Neural progenitor cell (in vitro differentiated cells): ENCODE measurements at places on chromosomes 3 and 15. TPM values are rescaled to one million over a fixed set of nuclear protein-coding genes. Genes with fewer than 3 reads are reported as not detected.

SLC25A20 gene
- total RNA-seq, result 4.3 and 12.5 TPM in 2 replicates

SUCNR1 gene
- total RNA-seq, result not detected in 2 replicates

DNA sequence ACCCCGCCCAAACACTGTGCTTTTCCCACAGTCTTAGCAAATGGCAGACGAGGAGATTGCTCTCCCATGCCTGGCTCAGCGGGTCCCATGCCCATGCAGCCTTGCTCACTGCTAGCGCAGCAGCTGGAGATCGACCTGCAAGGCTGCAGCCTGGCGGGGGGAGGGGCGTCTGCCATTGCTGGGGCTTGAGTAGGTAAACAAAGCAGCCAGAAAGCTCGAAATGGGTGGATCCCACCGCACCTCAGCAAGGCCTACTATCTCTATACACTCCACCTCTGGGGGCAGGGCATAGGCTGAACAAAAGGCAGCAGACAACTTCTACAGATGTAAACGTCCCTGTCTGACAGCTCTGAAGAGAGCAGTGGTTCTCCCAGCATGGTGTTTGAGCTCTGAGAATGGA, 27.2 kb upstream of the WDR5B start:
- DNase-seq, result peak; percentile 56

GRCh38 chr3:139830817-139831216, 104.2 kb upstream of the CLSTN2 start:
- DNase-seq, result peak; percentile 57

DNA sequence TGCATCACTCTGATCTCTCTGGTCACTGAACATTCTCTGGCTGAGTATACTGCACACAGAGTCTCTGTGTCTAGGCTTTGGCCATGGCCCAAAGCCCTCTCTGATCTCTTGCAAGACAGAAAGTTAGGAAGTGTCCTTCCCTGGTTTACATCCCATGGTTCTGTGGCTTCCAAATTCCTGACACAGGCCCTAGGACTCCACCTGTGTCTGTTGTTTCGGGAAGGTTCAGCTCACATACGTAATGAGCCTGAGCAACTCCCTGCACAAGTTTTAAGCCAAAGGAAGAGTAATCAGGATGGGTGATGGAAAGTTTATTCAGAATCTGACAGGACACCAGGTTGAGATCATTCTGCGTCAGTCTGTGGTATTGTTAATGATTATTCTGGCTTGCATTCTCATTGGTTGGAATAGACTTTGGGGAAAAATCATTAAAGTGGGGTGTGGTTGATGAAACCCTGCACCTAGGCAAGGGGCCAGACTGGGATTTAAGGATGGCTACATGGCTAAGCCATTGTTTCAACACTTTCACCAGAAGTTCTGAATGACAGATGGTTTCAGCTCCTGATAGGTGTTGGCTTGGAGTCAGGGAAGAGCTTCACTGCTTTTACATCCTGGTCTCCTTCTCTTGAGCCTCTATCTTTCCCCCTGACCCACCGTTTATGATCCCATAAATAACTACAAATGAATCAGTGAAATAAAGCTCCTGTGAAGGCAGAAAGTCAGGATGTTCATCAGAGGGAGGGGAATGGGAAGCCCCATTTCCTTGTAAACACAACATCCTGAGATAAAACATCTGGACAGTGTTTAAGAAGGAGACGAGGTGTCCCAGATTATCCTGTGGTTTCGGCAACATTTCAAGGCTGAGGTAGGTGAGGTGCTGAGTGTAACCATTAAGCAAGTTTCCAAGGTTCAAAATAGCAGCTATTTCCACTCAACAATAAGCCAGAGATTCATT, 14.1 kb downstream of the LCMT2 start:
- DNase-seq, result no peak

IL17RB gene
- total RNA-seq, result 3.4 and 5.5 TPM in 2 replicates

LOXL1 gene
- 5.3 and 28.1 TPM in 2 replicates for total RNA-seq

DNA sequence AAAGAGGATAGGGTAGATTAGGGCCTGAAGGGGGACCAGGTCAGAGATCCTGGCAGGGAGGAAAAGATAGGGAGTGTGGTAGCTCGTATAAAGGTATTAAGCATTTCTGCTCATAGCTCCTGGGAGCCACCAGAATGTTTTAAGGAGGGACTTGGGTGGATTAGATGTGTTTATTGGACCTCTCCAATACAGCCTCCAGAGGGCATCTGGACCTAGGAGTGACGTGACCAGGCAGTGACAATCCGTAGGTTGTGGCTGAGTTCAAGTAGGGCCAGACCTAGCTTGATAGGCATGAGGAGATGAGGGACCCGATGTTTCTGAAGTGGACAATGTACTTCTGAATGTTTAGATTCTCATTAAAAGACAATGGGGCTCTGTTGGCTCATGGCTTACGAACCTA, 435.2 kb downstream of the MCTP2 start:
- no peak for DNase-seq

DNA sequence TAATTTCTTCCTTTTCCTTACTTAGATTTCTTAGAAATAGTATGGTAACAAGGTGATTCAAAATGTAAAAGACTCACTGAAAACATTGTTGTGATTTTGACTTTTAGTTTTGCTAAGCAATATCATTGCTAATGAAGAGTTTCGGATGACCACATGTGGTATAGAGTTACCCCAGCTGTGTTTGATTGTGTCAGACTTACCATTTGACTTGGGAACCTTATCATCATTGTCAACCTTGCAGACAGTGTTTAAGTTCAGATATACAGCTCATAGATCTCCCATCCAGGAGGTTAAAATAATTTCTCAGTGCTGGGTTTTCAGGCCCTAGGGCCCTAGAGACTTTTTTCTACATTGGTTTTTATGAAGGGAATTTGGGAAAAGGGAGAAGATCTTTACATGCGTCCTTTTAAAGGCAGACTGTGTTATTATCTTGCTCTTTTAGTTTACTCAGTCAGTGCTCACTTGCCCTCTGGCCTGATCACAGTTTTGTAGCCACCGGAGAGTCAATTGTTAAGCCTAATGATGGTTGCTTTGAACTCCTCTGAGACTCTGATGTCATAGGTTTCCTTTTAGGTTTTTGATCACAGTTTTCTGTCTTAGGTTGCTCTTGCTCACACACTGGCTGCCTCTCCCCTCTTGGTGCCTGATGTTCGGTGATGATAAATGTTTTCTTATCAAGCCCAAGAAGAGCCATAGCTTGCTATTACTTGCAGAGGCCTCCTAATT, 133.5 kb upstream of the ZPLD1 start:
- peak; percentile 8 for DNase-seq

- no peak for DNase-seq
Measured at GRCh38 chr15:51816611-51817010, 12.8 kb upstream of the TMOD3 start.

EXOG gene
- 11.6 and 13.8 TPM in 2 replicates for total RNA-seq

DNA sequence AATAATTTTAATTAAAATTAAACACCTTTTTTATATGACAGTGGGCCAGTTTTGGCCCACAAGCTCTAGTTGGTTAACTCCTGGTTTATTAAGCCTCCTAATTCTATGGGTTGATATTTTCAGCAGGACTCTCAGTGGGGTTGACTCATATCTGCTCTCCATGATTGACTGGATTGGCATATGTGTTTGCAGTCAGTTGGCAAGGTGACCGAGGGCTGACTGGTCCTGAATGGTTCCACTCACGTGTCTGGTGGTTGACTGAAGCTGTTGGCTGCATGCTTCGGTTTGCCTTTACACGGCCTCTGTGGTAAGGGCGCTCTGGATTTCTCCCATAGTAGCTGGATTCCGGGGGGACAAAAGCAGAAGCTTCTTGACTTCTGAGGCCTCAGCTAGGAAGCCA, 65.3 kb upstream of the ZNF280D start:
- DNase-seq, result no peak

- DNase-seq, result no peak
Measured at GRCh38 chr15:52423852-52424251, 104.8 kb downstream of the MYO5A start.

DNA sequence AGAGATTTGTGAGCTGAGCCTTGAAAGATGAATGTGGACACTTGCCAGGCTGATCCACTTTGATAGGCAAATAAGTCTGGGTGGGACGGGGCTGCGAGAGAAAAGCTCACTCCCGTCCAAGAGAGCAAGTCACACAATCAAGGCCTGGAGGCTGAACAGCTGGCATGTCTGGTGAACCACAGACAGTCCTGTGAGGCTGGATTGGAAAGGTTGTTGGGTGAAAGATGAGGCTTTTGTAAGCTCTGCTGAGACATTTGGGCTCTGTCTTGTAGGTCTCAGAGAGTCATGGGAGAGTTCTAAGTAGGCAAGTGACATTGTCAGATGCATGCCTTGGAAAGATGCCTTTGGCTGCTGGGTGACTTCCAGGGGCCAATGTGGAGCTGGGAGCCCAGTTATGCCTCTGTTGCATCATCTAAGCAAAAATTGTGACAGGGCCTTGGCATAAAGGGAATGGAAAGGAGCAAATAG, 38.5 kb downstream of the RPLP1 start:
- no peak for DNase-seq

- no peak for DNase-seq
Measured at GRCh38 chr3:184140436-184140835, 5.3 kb downstream of the EIF2B5 start.

PLXNA1 gene
- 34.7 and 89.1 TPM in 2 replicates for total RNA-seq

DNA sequence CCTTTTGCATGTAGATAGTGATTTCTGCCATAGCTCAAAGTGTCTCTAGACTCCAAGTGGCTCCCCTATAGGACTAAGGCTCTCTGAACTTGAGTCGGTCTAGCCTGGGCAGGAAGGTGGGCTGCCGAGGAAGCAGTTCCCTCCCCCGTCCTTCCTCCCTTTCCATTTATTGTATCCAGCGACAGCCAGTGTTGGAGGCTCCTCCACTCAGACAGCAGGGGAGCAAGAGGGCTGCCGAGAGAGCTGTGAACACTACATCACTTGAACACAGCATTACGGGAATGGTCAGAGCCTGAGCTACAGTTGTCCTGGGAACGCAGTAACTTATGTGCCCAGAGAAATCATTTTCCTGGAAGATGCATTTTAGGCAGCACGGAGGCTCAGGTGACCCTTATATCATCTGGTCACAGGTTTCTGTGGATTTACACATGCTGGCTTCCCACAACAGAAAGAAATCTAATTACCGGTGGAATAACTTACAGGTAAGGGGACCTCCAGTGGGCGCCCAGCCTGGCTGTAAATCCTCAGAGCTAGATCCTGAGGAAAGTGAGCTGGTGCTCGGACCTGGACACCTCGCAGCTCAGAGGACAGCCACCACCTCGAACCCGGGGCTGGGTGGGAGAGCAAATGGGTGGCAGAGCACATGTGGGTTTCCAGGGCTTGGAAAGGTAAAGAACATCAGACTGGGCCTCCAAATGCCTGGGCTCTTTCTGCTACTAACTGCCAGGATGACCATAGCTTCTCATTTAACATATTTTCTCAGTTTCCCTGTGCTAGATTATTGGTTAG, 197.1 kb downstream of the UACA start:
- DNase-seq, result peak; percentile 59

DNA sequence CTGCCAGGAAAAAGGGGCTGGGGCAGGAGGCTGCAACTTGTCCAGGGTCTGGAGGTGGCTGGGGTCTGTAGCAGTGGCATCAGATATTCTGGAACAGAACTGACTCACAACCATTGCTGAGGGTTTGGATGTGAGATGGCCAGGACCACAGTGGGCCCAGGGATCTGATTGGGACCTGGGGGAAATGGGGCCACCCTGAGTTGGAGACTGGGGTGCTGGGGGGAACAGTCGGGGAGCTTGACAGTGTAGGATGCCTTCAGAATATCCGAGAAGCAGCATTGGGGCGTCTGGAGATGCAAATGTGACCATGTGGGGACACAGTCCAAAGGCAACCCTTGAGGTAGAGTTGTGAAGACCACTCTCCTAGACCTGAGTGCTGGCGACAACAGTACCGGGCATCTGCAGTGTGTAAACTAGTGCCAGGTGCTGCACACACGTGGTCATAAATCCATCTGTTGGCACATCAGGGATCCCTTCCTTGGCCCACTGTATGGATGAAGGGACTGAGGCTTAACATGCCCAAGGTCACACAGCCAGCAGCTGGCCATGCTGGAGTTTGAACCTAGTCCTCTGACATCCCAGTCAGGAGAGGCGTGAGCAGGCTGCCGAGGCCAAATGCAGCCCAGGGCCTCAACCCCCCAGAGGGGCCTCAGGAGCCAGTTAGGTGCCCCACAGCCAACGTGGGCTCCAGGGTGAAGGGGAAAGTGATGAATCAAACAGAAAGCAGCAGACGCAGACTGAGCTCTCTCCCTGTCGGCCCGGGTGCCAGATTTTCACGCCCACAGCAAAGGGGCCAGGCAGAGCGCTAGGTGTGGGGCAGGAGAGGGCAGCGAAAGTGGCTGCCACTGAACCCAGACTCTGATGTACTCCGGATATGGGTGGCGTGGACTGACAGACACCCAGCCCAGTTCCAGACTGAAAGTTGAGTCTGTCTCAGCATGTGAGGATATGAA, 18.8 kb downstream of the HEMK1 start:
- DNase-seq, result no peak

- no peak for DNase-seq
Measured at GRCh38 chr15:92687746-92688145, 32.2 kb upstream of the FAM174B start.

GRCh38 chr15:95836536-95836935, 494.0 kb upstream of the NR2F2 start:
- no peak for DNase-seq

TNNC1 gene
- total RNA-seq, result 0.67 and 5.8 TPM in 2 replicates
